ENCODE measurements at places on chromosomes 6 and 20.

DNA sequence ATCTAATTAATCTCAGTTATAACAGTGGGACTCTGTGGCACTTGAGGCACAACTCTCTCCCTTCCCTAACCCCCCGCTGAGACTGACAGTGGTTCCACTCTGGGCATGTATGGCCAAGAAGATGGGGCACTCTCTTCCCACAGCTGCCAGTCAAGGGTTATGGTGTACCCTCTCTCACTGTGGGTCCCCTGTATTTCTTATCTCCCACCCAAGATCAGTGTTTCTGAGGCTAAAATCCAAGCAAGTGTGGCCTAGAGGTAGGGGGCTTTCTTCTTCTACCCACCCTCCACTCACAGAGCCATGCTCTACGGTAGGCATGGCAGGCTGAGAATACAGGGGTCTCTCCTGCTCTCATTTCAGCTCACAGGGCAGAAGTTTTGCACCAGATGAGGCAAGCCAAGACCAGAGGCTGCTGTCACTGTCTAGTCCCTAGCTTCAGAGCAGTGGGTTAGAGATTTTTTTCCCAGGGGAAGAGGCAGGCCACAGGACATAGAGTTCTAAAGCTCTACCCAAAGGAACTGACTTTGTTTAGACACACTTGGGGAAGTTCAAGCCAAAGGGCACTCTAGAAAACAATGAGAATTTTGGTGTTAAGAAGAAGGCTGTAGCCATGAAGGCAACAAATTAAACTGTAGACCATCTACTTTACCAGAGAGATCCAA, 31.7 kb upstream of the HINT3 start:
- DNase-seq, result no peak

DNA sequence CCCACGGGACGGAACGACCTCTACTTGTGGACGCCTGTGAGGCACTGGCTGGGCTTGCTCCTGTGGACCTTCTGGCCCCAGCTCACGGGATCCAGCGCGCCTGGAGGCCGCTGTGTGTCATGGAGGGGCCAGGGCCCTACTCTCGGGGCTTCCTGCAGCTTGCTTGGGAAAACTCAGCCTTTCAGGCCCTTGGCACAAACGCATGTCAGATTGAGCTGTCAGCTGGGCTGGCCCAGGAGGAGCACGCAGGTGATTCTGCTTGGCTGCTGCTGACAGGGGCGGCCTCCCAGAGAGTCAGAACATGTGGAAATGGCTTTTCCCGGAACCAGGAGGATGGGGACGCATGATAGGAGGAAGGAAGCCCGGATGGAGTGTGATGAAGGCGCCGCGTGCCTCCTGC, 39.7 kb downstream of the TMEM181 start:
- DNase-seq, result peak; percentile 54

- peak; percentile 68 for DNase-seq
Observed at GRCh38 chr6:37125774-37126492, 44.0 kb upstream of the PIM1 start.

DNA sequence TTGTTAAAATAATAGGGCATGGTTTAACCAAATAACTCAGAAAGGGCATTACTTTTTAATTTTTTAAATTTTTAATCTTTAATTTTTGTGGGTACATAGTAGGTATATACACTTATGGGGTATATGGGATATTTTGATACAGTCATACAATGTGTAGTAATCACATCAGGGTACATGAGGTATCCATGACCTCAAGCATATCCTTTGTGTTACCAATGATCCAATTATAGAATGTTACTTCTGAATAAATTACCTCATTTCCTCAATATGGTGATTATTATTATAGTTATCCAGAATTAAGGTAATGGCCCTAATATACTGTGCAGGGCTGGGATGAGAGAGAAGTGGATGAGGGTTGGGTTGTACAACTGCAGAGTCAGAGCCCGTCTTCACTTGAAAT, 45.1 kb upstream of the TMEM30A start:
- DNase-seq, result no peak

DNA sequence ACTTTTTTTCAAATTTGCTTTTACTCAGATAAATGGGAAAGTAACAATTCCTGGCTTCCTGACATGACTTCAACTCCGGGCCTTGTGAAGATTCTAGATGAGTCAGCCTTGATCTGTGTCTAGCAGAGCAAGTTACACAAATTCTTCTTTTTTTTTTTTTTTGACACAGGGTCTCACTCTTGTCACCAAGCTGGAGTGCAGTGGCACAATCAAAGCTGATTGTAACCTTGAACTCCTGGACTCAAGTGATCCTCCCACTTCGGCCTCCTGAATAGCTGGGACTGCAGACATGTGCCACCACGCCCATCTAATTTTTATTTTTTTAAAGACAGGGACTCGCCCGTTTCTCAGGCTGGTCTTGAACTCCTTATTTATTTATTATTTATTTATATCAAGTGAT, 7.3 kb upstream of the ARHGAP18 start:
- peak; percentile 29 for DNase-seq

DNA sequence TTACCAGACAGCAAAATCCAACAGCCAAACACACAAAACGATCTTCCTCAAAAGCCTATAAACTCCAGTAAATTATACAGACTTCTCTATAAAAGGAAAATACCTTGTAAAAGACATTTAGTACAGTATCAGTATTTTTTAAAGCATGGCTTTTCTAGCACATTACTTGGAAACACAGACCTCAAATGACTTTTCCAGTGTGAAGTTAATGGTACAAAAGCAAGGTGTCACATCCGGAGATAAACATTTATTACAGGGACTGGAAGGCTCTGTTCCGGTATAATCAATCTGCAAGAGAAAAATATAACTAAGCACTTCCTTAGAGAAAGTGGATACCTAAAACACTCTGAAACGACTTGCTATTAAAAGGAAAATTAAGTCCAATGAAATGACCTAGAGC, 17.1 kb downstream of the TMEM30A start:
- DNase-seq, result no peak

GRCh38 chr20:2172305-2173175, 70.9 kb downstream of the STK35 start:
- DNase-seq, result no peak

- no peak for DNase-seq
Observed at GRCh38 chr20:8310618-8311017, 178.6 kb downstream of the PLCB1 start.

GRCh38 chr6:112144145-112144926, 56.9 kb downstream of the FAM229B start:
- no peak for DNase-seq

DNA sequence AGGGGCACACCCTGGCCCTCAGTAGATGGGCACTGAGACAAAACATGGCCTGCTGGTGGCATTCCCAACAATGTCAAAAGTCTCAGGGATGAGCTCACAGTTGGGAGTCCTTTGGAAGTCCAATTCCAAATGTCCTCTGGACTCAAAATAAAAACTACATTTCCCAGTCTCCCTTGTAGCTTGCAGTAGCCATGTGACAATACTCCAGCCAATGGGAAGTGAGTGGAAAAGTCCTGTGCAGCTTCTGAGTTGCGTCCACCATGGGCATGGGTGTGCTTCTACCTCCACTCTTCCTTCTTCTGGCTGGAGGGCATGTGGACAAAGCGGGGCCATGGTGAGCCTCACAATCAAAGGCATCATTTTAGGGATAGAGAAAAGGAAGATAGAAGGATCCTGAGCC, 5.8 kb upstream of the ADAM33 start:
- DNase-seq, result no peak
